ENCODE measurements at places on chromosomes 11 and 22.

DNA sequence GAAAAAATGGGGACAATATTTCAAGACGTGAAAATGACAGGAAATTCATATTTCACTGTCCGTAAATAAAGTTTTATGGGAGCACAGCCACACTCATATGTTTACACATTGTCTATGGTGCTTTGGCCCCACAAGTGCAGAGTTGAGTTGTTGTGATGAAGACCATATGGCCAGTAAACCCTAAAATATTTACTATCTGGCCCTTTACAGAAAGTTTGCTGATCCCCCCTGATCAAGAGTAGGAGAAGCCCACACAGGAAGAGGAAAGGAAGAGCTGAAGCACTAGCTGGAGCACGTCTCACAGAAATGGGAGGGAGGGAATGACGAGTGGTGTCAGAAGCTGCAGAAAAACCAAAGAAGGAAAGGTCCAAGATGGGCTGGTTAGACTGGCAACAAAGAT is 78.8 kb downstream of the TNRC6B start:
- DNase-seq: no peak

- DNase-seq: no peak
These were observed 830 bp downstream of the C11orf97 start for GRCh38 chr11:94513091-94513490.

GRCh38 chr11:124724979-124725718 is 14.6 kb upstream of the NRGN start:
- DNase-seq: no peak

DNA sequence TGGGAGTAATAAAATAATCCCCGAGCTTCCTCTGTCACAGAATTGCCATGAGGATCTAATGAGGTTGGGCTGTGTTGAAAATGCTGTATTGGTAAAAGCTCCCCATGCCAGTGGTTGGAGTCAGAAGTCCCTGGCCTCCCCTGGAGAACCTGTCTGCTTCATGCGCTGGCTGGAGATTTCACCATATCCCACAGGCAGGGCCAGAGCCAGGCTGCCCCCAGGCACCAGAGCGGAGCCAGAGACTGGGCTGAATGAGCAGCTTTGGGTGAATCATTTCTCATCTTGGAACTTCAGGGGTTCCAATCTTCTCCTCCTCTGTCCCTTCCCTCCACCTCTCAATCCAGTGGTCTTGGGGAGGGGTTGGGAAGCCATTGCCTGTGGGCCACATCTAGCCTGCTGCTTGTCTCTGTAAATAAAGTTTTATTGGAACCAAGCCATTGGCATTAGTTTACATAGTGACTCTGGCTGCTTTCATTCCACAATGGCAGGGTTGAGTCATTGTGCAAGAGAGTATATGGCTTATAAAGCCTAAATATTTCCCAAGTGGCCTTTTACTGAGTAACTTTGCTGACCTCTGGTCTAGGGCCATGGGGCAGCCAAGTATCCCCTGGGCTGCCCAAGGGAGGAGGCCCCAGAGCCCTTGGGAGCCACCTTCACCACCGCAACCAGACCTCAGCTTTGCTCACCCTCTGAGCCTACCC is 35.2 kb downstream of the LRRC10B start:
- DNase-seq: no peak

- no peak for DNase-seq
These were observed 238.0 kb downstream of the METTL15 start for GRCh38 chr11:28346209-28346608.

DNA sequence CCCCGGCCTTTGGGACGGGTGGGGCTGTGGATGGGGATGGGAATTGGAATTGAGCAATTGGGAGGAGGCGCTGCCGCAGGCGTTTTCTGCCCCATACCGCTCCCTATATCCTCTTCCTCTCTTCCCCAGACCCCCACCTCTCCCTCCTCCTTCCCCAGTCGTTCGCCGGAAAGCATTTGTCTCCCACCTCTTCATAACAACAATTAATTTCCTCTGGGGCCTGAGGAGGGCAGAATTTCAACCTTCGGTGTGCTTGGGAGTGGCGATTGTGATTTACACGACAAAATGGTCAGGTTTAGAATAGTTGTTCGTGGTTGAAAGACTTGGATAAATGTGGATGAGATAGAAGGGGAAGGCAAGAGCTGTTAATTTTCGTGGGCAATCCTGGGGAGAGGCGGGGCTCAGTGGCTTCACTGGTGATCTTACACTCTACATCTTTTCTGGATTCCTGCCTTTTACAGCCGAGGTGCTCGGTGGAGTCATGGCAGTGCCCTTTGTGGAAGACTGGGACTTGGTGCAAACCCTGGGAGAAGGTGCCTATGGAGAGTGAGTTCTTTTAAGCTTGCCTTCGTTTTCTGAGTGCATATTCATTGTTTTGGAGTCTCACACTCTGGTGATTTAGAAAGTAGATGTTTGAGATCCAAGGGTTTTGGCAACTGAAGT is 1.5 kb downstream of the CHEK1 start:
- no peak for DNase-seq

DNA sequence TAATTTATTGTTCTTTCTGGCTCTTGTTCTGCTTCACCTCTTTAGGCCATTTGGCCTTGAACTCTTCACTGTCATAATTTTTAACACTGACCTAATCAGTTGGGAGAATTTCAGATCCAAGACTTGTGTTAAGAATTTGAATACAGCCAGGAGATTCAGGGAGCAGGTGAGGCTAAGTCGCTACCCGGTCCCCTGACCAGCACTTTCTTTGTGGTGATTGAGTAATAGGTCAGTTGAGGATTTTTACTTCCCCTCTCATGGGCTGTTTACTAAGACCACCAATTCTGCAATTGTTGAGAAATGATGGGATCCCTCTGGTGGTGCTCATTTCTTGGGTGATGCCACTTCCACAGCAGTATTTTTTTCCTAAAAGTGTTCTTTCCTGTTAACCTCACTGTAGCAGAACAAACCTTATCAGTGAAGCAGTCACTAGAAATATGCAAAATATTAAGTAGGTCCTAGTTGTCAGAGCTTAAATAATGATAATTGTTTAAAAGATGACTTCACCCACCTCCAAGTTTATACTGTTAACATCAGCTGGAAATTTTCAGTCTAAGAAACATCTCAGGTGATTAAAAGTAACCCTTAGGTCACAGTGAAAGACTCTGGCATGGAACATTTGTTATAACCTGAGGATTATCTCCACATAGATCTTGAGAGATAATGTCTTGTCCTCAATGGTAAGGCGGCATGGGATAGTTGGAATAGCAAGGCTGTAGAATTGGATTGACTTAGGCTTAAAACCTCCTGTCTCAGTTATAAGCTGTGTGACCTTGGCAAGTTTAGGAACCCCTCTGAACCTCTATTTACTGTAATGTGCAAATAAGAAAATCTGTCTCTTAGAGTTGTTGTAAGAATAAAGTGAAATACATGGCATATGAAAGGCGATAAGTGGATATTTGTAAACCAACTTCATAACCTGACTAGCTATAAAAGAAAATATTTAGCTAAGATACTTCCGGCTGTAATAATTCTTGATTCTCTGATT is 41.3 kb downstream of the POLD3 start:
- no peak for DNase-seq

DNA sequence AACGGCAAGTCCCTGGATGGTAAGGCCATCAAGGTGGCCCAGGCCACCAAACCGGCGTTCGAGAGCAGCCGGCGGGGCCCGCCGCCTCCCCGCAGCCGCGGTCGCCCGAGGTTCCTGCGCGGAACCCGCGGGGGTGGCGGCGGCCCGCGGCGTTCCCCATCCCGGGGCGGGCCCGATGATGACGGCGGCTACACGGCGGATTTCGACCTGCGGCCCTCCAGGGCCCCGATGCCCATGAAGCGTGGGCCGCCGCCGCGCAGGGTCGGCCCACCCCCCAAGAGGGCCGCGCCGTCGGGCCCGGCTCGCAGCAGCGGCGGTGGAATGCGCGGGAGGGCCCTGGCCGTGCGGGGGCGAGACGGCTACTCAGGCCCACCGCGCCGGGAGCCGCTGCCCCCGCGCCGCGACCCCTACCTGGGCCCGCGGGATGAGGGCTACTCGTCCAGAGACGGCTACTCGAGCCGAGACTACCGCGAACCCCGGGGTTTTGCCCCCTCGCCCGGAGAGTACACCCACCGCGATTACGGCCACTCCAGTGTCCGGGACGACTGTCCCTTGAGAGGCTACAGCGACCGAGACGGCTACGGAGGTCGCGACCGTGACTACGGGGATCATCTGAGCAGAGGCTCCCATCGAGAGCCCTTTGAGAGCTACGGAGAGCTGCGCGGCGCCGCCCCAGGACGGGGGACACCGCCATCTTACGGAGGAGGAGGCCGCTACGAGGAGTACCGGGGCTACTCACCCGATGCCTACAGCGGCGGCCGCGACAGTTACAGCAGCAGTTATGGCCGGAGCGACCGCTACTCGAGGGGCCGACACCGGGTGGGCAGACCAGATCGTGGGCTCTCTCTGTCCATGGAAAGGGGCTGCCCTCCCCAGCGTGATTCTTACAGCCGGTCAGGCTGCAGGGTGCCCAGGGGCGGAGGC is 792 bp downstream of the RBMXL2 start:
- DNase-seq: no peak

DNA sequence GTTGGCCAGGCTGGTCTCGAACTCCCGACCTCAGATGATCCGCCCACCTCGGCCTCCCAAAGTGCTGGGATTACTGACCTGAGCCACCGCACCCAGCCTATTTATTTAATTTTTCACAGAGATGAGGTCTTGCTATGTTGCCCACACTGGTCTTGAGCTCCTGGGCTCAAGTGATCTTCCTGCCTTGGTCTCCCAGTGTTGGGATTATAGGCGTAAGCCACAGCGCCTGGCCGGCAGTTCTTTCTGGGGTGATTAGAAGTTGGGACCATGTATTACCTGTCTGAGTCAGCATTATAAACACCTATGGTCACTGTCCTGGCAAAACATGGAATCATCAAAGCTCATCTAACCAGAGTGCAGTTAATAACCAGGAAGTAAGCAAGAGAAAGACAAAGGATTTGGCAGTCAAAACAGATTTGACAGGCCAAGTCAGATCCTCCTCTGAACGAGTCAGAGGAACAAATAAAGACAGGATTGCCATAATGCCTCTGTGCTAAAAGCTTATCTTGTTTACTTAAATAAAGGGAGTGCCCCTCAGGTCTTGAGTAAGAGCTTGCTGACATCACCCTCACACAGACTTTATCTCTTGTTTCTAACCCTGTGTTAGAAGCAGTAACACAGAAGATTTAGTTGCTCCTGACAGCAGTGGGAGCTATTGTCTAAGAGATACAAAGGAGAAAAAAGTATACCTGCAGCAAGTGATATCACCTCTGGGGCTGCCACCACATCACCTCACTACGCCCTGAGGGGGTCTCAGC is 3.7 kb downstream of the SERPIND1 start:
- DNase-seq: no peak

DNA sequence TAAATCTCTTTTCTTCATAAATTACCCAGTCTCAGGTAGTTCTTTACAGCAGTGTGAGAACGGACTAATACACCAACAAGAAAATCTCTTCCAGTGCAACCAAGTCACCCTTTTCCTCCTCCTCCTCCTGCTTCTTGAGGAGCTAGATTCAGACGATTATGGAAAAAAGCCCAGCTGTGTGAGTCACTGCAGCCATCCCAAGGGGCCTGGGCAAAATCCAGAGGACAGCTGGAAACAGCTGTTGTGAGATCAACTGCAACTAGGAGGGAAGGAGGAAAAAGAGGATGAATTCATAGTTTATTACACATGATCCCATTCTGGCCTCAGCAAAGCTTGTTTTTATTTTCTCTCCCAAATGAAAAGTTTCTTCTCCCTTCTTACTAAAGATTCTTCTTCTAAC is 32.9 kb downstream of the RBFOX2 start:
- no peak for DNase-seq

DNA sequence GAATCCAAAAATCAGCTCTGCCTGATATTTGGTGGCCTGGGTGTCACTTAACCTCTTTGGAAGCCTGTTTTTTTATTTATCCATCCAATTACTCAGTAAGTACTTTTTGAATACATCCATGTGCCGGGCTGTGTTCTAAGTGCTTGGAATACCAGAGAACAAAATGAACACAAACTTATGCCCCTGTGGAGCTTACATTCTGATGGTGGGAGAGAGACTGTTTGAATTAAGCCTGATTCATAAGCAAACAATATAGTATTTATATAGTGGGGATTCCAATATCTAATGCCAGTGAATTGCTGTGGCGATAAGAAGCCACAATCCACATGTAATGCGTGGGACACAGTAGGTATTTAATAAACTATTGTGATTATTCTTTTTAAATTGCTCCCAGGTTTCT is 19.4 kb downstream of the KCNJ5 start:
- DNase-seq: no peak

DNA sequence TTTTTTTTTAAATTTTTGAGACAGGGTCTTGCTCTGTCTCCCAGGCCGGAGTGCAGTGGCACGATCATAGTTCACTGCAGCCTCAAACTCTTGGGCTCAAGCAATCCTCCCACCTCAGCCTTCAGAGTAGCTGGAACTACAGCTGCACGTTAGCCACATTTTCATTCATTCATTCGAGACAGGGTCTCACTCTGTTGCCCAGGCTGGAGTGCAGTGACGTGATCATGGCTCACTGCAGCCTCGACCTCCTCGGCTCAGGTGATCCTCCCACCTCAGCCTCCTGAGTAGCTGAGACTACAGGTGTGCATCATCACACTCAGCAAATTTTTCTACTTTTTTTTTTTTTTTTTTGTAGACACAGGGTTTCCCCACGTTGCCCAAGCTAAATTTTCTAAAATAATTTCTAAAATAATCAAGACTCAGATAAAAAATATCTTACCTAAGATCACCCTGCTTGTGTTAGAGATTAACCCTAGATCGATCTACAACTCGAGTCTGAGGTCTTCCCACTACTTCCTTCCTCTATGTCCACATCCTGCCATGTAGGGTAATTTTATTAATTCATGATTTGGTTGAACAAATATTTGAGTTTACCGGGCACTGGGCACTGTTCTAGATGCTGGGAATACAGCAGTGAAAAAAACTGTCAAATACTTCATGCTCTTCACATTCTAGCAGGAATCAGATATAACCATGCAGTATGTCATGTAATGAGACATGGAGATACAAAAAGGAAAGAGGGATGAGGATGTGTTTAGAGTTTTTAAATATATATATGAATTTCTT is 15.1 kb downstream of the EIF4G2 start:
- DNase-seq: no peak

DNA sequence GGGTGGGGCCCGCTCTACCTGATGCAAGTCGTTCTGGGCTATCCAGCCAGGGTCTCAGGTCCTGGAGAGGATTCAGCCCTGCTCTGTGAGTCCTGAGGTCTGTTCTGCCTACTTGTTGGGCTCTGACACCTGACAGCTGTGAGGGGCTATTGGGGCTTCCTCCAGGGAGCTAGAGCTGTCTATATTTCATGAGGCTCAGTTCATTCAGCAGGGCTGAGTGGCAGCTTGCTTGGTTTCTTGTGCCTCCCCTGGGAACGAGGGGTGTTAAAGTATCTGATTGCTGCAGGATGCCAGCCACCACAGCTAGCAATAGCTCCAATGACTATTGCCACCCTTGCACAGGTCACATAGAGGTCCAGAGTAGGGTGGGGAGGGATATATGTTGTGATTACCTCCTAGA is 26.7 kb downstream of the INSC start:
- DNase-seq: no peak

GRCh38 chr11:14905104-14906033 is 13.3 kb upstream of the CYP2R1 start:
- DNase-seq: peak; percentile 56

- no peak for DNase-seq
These were observed 163.9 kb downstream of the TRIM29 start for GRCh38 chr11:119974051-119974450.

GRCh38 chr22:50078761-50079160 is 6.5 kb downstream of the MLC1 start:
- DNase-seq: no peak

Measured in C1 segment of cervical spinal cord (tissue), 14 donors.